ENCODE measurements at places on chromosomes 2 and 18.

GRCh38 chr18:37447962-37448888 lies 117.4 kb downstream of the CELF4 start:
- H3K27ac ChIP-seq, result no peak overlapping the region
- DNase-seq, result no peak
- H3K36me3 ChIP-seq, result no peaks in the 10 kb centered on the region
- no peaks in the 10 kb centered on the region for H3K27me3 ChIP-seq
- H3K4me3 ChIP-seq, result no peak overlapping the region
- no peaks in the 10 kb centered on the region for H3K4me1 ChIP-seq

DNA sequence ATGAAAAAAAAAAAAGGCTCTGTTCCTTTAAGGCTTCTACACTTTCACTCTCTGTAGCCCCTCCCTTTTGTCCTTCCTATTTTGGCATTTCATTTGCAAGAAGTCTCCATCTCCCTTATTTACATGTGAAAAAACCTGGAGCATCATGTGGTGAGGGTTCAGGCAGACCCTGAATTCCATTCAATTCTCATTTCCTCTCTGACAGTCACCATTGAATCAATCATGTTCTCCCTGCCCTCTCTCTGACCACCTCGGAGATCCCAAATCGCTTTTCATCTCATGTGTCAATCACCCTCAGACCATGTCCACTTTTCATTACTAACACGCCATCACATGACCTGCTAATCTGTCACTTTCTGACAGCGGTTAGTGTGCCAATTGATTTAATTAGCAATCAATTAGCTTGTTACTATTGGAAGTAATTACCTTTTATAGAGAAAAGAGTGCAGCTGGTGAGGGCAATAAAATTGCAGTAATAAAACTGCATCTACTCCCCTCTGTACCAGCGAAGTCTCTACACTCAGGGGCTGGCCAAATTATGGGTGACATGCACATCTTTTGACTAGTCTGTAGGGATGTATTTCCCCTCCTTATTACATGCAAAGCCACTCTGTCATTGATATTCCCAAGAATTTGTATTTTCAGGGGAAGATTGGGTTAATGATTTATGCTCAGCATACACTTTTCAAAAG lies 317.4 kb downstream of the EN1 start:
- H3K27me3 ChIP-seq, result no peaks in the 10 kb centered on the region
- DNase-seq, result no peak
- no peaks in the 10 kb centered on the region for H3K36me3 ChIP-seq
- H3K27ac ChIP-seq, result no peak overlapping the region
- H3K4me1 ChIP-seq, result no peaks in the 10 kb centered on the region

GRCh38 chr18:13309748-13310670 lies 91.4 kb downstream of the LDLRAD4 start:
- DNase-seq, result no peak
- H3K27ac ChIP-seq, result no peak overlapping the region
- no peak overlapping the region for H3K4me3 ChIP-seq
- peaks cover 24% of the 10 kb centered on the region for H3K4me1 ChIP-seq
- no peaks in the 10 kb centered on the region for H3K36me3 ChIP-seq

- H3K4me1 ChIP-seq, result no peaks in the 10 kb centered on the region
- H3K27ac ChIP-seq, result no peak overlapping the region
- no peaks in the 10 kb centered on the region for H3K27me3 ChIP-seq
- H3K4me3 ChIP-seq, result no peak overlapping the region
- H3K36me3 ChIP-seq, result no peaks in the 10 kb centered on the region
- DNase-seq, result no peak
Measured at GRCh38 chr2:232464544-232464885, 8.6 kb downstream of the ALPI start.

DNA sequence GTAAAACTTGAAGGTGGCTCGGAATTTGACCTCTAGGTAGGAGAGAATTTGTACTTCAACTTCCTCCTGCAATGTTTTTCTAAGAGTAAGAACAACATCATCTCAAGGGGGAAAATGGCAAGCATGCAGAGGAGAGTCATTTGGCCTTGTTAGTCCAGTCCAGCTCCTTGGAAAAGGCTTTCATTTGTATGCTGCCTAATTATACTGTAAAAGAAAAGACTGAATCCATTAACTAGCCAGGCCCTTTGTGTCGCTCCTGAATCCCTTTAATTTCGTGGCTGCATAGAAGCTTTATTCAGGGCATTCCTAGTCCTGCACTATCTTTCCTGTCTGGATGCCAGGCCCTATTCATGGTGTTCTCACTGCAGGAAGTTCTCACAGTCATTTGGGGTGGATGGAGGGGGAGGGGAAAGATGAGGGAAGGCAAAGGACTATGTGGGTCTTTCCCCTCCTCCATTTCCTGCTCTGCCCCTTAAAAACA lies 36.0 kb downstream of the PHLPP1 start:
- H3K4me1 ChIP-seq, result no peaks in the 10 kb centered on the region
- no peaks in the 10 kb centered on the region for H3K27me3 ChIP-seq
- DNase-seq, result no peak
- no peak overlapping the region for H3K4me3 ChIP-seq
- no peak overlapping the region for H3K27ac ChIP-seq
- H3K36me3 ChIP-seq, result no peaks in the 10 kb centered on the region

DNA sequence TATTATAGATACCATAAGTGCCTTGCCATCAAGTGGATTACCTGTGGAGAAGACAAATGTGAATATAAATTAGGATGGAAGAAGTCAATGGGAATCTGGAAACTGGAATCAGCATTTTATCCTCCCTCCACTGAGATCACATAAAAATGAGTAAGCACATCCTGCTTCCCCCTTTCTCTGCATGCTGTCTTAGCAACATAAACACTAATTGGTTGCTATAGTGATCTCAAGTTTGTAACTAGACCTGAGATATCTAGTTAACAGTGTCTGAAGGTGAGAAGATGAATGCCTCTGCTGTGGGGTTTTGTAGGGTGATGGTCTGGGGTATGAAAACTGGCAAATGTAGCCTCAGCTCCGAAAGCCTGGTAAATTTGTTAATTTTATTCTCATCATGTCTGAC lies 1357.5 kb upstream of the CELF4 start:
- no peaks in the 10 kb centered on the region for H3K36me3 ChIP-seq
- no peak overlapping the region for H3K27ac ChIP-seq
- H3K27me3 ChIP-seq, result no peaks in the 10 kb centered on the region
- no peaks in the 10 kb centered on the region for H3K4me1 ChIP-seq
- H3K4me3 ChIP-seq, result no peak overlapping the region

DNA sequence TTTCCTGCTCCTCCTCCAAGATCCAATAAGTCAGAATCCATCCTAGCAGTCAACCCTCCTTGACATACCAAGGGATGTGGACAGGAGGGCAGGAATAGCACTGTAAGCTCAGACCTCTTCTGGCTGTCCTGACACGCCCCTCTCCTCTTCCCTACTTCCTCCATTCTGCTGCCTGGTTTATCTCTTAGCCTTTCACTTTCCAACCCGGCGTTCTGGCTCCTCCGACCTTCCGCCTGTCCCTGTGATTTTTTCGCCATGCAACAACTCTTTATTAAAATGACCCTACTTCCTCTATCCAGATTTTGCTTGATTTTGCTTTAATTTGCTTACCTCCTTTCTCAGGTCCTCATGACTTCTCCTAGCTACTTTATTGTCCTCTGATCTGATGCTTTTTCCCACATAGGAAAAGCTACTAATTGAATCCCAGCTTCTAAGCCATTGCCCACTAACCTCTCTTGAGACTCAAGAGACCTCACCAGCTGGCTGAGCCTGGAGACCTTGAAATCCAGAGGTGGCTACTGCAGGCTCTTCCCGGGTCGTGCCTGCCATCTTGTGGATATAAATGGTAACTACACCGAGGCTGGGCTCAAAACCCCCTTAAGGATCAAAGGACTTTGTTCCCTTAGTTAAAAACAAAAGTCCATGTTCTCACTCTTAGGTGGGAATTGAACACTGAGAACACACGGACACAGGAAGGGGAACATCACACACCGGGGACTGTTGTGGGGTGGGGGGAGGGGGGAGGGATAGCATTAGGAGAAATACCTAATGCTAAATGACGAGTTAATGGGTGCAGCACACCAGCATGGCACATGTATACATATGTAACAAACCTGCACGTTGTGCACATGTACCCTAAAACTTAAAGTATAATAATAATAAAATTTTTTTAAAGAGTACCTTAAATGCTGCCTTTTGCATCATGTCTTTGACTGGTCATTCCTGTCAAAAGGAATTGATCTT lies 139.4 kb downstream of the AKAIN1 start:
- no peak overlapping the region for H3K27ac ChIP-seq
- H3K4me1 ChIP-seq, result peaks cover 12% of the 10 kb centered on the region
- no peak for DNase-seq
- H3K4me3 ChIP-seq, result no peak overlapping the region

DNA sequence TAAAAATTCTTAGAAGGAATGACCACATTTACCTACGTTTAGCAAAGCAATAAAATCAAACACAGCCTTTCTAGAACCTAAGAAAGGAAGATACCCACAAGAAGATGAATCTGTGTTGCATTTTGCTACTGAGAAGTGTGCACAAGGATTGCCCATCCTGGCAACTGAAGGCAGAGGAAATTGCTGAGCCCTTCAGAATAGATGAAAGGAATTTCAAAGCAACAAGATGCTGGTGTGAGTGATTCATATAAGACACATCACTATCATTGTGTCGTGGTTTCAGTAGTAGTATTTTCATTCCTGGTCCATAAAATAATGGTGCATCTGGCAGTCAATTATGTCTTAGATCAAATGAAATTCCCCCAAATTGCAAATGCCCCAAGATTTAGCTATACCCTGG lies 48.4 kb upstream of the ANKRD44 start:
- H3K27ac ChIP-seq, result no peak overlapping the region
- peaks cover 9% of the 10 kb centered on the region for H3K4me1 ChIP-seq
- H3K36me3 ChIP-seq, result no peaks in the 10 kb centered on the region
- H3K27me3 ChIP-seq, result no peaks in the 10 kb centered on the region
- no peak overlapping the region for H3K4me3 ChIP-seq

DNA sequence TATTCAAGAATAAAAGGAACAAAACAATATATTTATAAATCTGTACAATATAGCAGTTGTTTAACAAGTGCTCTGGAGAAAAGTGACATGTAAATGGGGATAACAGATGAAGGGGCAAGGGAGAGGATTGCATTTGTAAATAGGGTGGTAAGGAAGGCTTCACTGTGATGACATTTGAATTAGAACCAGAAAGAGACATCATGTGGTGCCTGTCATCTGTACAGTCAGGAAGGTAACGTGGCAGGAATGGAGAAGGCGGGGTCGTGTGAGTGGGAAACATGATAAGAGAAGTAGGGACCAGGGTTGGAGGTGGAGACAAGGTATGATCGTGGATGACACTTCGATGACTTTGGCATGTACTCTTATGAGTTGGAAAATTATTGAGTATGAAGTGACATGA lies 1393.6 kb upstream of the NXPH2 start:
- no peak for DNase-seq
- H3K4me3 ChIP-seq, result no peak overlapping the region
- no peaks in the 10 kb centered on the region for H3K27me3 ChIP-seq
- H3K36me3 ChIP-seq, result no peaks in the 10 kb centered on the region

GRCh38 chr2:100852999-100853908 lies 33.3 kb downstream of the NPAS2 start:
- H3K36me3 ChIP-seq, result no peaks in the 10 kb centered on the region
- no peak overlapping the region for H3K4me3 ChIP-seq
- DNase-seq, result no peak
- H3K27me3 ChIP-seq, result peaks cover 3% of the 10 kb centered on the region
- H3K4me1 ChIP-seq, result no peaks in the 10 kb centered on the region
- no peak overlapping the region for H3K27ac ChIP-seq

GRCh38 chr18:57544936-57545660 lies 41.4 kb downstream of the FECH start:
- H3K27ac ChIP-seq, result no peak overlapping the region
- DNase-seq, result no peak
- H3K27me3 ChIP-seq, result no peaks in the 10 kb centered on the region
- H3K36me3 ChIP-seq, result no peaks in the 10 kb centered on the region
- H3K4me3 ChIP-seq, result no peak overlapping the region

- H3K4me3 ChIP-seq, result no peak overlapping the region
- no peaks in the 10 kb centered on the region for H3K27me3 ChIP-seq
- no peak overlapping the region for H3K27ac ChIP-seq
- H3K4me1 ChIP-seq, result peaks cover 18% of the 10 kb centered on the region
- no peak for DNase-seq
- no peaks in the 10 kb centered on the region for H3K36me3 ChIP-seq
Measured at GRCh38 chr2:15965564-15966019, 25.2 kb downstream of the MYCN start.

DNA sequence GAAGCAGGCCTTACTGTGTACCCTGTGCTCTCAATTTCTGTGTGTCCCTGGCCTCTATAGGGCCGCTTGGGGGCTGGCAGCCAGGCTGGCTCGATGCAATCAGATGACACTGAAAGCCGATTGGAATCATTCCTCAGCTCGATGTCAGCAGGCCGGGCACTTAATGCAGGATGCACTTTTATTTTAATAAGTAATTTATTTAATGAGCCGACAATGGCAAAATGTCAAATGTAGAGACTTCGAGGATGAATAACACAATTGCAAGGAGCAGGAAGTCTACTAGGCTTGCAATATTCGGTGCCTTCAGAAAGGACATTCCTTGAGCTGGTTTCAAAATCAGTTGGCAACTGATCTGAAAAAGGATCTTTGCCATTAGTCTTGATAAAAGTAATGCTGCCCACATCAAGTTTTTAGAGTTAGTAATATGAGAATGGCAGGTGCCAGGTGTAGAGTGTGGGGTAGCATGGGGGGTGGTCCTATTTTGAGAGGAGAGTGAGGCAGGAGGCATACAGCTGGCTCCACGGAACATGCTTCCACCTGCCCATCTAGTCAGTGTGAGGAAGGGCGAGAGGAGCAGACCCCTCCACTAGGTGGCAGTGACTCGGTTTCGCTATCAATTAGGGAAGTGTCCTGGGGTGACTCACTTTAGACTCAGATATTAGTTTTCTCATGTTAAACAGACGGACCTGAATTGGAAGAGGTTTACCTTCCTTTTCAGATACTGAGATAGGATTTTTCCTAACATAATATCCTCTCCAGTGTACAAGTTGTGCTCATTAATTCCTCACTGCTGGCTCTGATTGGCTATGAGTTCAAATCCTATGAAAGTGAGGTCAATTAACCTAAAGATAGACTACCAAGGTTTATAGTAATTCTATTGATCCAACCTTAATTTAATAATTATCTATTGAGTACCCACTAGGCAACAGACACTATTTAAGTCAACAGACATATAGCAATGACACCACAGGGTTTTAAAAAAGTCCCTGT lies 80.9 kb downstream of the NABP1 start:
- no peak overlapping the region for H3K27ac ChIP-seq
- no peak overlapping the region for H3K4me3 ChIP-seq
- no peaks in the 10 kb centered on the region for H3K36me3 ChIP-seq
- DNase-seq, result peak; percentile 33
- no peaks in the 10 kb centered on the region for H3K4me1 ChIP-seq
- H3K27me3 ChIP-seq, result no peaks in the 10 kb centered on the region

DNA sequence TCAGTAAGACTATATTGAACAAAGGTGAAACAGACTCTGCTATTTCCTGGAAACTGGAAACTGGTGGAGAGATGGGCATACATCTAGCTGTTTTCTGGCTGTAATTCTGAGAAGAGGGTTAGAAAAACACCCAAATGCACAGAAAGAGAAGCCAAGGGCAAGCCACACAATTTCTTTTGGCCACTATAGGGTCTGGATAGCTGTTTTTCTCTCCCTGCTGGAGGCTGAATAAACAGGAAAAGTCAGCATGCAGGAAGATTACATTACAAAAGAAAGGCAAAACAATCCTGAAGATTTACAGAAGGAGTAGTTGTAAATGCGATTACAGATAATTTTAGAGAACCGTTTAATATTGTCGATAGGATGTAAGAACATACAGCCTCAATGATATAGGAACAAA lies 186.2 kb upstream of the REG3G start:
- H3K36me3 ChIP-seq, result no peaks in the 10 kb centered on the region
- H3K4me1 ChIP-seq, result no peaks in the 10 kb centered on the region

- H3K36me3 ChIP-seq, result no peaks in the 10 kb centered on the region
- no peaks in the 10 kb centered on the region for H3K27me3 ChIP-seq
- no peak overlapping the region for H3K4me3 ChIP-seq
- no peak for DNase-seq
- H3K4me1 ChIP-seq, result no peaks in the 10 kb centered on the region
- no peak overlapping the region for H3K27ac ChIP-seq
Measured at GRCh38 chr2:48228345-48228684, 301.6 kb upstream of the STON1 start.

Data from CD8-positive, alpha-beta memory T cell (primary cell).